Stimulated activated CD4-positive, alpha-beta T cell treated with anti-CD3 and anti-CD28 coated beads, Interleukin-1b, Interleukin-23, amount 100 ng/mL, for 24 hours (primary cell): ENCODE measurements at places on chromosomes 1 and 21.
A peak's percentile ranks its signal among the peaks of the same experiment; 100 is the strongest.

DNA sequence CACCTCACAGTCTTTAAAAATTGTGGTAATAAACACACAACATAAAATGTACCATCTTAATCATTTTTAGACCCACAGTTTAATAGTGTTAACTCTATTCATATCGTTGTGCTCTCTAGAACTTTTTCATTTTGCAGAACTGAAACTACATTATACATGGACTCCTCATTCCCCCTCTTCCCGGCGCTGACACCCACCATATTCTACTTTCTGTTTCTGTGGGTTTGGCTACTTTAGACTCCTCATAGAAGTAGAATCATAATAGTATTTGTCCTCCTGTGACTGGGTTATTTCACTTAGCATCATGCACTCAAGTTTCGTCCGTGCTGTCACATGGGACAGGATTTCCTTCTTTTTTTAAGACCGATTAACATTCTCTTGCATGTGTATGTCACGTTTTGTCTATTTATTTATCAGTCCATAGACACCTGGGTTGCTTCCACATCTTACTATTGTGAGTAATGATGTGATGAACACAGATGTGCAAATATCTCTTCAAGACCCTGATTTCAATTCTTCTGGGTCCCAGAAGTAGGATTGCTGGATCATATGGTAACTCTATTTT lies 62.9 kb upstream of the TMPRSS2 start:
- no peak for DNase-seq

DNA sequence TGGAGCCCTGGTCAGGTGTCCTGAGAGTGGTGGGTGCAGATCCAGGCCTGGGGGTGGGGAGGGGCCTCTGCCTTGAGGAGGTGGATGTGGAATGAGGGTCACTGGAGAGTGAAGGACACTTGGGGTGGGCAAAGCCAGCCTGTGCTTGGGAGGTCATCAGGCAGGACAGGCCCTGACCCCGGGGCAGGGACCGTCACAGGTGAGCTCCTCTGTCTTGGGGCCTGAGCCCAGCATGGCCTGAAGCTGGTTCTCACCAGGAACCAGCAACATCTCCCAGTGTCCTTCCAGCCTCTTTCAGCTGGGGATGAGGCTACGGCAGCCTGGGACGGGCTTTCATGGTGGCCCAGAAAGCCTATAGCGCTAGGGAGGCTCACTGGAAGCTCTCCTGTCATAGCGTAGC lies 831 bp upstream of the KRTAP10-2 start:
- DNase-seq: no peak

DNA sequence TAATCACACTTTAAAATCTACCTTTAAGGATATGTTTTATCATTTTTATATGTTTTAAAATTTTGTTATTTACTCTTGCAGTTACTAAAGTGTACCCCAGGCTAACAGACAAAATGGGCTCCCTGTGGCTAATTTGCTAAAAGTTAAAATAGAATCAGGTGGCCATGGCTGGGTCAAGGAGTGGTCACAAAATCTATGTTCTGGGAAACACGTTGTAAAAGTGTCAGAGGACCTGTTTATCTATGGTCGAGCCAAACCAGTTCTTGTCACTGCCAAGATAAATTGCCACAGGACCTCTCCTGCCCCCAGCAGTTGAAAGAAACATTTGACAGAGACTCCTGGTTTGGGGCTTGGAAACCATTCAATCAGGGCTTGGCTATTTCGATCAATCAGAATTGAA lies 21.2 kb upstream of the TTLL7 start:
- no peak for DNase-seq

- DNase-seq: no peak
Observed at GRCh38 chr1:147760481-147761260, at the start of gene GJA5. Gene GJA5, minus strand, starts transcription at chr1:147760602. Its CDS starts 1,364 bp downstream, at chr1:147759238.

GRCh38 chr1:36858981-36859380 lies 175.3 kb downstream of the GRIK3 start:
- no peak for DNase-seq

DNA sequence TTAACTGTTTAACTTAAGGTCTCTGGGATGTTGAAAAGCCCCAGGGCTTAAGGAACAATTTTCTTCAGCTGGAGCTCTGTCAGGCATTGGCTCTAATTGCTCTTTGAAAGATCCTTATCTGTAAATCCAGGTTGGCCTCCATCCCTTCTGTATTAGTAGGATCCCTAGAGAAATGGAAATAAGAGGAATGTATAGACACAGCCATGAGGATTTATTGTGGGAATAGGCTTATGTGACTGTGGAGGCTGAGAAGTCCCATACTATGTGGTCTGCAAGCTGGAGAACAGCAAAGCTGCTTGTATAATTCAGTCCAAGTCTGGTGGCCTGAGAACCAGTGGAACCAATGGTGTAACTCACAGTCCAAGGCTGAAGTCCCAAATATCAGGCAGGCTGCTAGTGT lies 47.6 kb upstream of the VAV3 start:
- DNase-seq: no peak

DNA sequence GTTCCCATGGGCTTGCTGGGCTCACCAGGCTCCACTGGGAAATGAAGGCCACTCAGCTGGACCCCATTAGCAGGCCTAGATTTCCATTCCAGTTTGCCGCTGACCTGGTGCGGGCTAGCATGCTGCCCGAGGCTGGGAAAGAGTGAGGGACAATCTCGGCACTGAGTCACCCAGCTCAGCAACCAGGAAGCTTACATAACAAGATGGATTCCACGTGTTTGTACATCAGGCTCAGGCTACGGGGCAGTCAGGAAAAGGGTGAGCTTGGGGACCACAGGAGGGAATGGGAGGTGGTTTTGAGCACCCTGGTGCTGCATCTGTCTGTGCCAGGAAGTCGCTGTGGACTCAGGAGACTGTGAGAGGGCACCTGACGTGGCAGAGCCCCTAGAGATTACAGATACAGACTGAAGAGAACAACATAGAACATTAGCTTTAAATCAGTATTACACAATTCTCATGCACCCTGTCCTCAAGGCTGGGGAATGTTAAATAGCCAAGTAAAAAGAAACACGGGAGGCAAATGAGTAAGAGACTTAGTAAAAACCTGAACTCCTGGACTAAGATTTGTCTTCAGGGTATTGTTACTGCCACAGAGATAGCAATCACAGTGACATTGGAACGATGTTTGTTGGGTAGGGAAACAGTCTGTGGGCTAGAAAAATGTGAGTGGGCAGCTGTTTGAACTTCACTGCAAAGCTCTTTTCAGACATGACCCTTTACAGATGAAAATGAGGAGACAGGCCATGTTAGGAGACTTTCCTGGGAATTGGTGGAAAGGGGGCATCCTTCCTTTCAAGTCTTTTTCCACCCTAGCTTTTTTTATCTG lies 51.1 kb downstream of the GLUL start:
- no peak for DNase-seq

DNA sequence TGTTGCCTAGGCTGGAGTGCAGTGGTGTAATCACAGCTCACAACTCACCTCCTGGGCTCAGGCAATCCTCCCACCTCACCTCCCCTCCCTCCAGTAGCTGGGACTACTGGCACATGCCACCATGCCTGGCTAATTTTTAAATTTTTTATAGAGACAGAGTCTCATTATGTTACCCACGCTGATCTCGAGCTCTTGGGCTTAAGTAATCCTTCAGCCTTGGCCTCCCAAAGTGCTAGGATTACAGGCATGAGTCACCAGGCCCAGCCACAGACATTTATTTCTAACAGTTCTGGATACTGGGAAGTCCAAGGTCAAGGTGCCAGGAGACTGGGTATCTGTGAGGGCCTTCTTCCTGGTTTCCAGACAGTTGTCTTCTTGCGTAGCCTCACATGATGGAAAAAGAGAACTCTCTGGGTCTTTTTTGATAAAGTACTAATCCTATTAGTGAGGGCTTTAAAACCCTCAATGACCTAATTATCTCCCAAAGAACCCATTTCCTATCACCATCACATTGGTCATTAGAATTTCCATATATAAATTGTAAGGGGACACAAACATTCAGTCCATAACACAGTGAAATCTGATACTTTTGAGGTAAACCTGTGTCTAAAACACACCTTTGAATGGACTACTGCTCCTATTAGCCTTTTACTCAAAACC lies 67.9 kb downstream of the PHACTR4 start:
- no peak for DNase-seq

DNA sequence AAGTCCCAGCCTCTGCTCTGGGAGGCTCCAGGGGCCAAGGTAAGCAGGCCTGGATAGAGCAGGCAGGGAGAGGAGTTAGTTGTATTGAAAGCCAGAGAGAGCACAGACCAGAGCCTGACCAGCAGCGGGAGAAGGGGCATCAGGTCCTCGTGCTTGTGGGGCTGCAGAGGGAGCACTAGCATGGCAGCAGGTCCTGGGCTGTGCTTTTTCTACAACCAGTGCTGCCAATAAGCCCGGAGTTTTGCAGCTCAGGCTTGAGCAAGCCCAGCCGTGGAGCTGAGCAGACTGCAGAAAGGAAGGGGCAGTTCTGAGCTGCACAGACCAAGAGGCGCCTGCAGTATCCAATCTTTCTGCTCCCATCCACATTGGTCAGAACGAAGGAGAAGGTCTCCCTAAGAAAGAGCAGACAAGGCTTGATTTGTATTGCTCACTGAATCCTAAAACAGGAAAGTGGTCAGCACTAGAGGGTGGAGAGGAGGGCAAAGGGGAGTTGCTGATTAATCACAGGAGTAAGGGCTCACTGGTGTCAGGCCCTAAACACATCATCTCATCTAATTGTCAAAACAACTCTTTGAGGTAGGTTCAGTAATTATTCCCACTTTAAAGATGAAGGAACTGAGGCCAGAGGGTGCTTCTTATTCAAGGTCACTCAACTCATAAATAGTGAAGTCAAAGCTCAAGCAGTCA lies 2.7 kb downstream of the DENND2D start:
- DNase-seq: peak; percentile 52

DNA sequence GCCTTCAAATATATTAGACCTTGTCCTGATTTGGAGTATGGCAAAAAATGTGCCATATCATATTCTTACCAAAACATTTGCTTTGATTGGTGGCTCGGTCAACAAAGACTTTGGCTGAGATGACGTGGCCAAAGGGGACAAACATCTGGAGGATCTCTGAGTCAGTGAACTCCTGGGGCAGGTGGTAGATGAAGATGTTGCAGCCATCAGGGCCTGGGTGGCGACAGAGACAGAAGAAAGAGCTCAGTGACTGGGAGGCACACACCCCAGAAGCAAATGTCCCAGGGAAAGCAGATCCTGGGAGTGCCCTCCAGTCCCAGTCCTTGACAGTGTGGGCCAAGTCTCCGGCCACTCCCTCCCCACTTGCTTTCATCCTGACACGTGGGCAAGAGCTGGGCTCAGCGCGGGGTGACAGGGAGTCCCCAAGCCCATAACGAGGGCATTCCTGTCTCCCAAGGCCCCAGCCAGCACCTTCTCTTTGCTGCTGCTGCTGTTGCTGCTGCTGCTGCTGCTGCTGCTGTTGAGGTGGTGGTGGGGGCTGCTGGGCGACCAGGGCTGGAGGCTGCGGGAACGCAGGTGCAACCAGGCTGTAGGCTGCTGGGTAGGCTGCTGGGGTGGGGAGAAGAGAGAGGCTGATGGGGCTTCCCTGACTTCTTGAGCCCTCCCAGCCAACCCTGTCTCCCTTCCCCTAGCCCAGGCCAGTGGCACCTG lies 10.7 kb downstream of the CELF3 start:
- DNase-seq: no peak

GRCh38 chr1:13702425-13703127 lies 2.6 kb downstream of the PRDM2 start:
- DNase-seq: no peak

DNA sequence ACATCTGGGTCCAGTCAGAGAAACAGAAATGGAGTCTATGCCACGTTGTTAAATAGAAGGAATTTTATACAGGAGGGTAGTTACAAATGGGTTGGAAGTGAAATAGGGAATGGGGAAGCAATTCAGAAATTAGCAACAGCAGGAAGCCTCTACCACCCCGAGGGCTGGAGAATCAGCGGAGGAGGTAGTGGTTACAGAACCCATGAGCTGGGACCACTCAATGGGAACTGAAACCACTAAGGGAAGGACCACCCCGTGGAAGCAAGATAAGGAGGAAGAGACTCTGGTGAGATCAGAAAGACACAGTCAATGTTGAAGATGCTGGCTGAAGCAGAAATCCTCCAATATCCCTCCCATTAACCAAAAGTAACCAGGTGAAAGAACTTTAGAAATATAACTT lies 15.5 kb upstream of the MAST2 start:
- no peak for DNase-seq

GRCh38 chr1:212792396-212792908 lies 758 bp downstream of the TATDN3 start:
- DNase-seq: no peak

- no peak for DNase-seq
Observed at GRCh38 chr1:33013791-33014190, 22.9 kb downstream of the AK2 start.

GRCh38 chr21:38567335-38567969 lies 69.2 kb upstream of the ERG start:
- no peak for DNase-seq

DNA sequence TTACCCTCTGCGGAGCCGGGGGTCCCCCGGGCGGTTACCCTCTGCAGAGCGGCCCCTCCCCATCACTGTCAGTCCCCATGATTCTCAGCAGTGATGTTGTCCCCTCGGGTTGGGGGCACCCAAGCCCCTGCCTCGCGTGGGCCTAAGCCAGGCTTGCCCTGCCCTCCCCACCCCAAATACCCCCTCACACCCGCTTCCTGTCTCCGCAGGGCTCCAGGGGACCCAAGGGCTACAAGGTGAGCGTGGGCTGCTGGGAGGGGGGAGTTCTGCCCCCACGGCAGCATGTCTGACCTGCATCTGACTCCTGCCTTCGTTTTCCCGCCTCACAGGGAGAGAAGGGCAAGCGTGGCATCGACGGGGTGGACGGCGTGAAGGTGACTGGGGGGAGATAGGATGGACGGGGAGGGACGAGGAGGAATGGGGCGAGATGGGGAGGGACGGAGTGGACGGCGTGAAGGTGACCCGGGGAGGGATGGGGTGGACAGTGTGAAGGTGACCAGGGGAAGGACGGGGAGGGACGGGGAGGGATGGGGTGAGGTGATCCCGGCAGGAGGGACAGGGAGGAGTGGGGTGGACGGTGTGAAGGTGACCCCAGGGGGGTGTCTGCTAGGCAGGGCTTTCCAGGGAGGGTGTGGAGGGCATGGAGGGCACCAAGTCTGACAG lies 8.6 kb downstream of the COL6A1 start:
- no peak for DNase-seq

DNA sequence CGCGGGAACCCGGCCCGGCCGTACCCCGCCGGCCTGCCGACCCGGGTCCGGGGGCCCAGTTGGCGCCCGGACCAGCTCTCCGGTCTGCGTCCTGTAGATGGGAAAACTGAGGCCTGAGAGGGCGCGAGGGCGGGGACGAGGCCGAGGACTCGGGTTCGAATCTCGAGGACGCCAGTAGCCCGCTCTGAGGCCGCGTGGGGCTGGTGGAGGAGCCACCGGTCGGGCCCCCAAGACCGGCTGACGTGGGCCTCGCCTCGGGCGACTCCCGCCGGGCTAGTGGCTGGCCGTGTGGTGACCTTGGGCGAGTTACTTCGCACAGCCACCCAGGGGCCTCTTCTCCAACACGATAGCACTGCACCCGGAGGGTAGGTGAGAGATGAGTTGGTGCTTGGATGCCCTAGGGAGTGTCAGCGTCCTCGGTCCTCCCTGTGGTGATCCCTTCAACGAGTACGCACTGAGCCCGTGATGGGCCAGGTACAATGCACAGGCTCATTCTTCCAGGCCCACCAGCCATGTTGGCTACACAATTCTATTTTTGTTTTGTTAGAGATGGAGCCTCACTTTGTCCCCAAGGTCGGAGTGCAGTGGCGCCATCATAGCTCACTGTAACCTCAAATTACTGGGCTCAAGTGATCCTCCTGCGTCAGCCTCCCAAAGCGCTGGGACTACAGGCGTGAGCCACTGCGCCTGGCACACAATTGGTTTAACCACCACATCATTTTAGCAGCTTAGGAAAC lies 404 bp upstream of the SCMH1 start:
- peak; percentile 7 for DNase-seq
